ENCODE measurements at places on chromosomes 12 and 14.

DNA sequence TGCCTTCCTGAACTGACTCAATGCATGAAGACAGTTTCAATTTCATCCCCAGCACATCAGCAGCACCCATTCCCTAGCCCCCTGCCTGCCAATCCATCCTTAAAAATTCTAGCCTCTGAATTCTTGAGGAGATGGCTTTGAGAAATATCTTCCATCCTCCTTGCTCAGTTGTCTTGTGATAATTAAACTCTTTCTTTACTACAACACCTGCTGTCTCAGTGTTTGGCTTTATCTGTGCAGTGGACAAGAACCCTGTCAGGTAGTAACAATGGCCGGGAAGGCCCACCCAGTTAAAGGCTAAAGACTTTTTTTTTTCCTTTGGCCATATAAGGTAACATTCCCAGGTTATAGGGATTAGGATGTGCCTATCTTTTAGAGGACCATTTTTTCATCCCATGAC is 114.4 kb upstream of the NAP1L1 start:
- DNase-seq, result no peak

- no peak for DNase-seq
Measured at GRCh38 chr12:49689785-49690184, 17.4 kb downstream of the FMNL3 start.

- DNase-seq, result peak; percentile 81
Measured at GRCh38 chr14:61106959-61107641, 126.1 kb downstream of the SLC38A6 start.

- no peak for DNase-seq
Measured at GRCh38 chr12:54980341-54980740, 4.2 kb downstream of the TESPA1 start.

DNA sequence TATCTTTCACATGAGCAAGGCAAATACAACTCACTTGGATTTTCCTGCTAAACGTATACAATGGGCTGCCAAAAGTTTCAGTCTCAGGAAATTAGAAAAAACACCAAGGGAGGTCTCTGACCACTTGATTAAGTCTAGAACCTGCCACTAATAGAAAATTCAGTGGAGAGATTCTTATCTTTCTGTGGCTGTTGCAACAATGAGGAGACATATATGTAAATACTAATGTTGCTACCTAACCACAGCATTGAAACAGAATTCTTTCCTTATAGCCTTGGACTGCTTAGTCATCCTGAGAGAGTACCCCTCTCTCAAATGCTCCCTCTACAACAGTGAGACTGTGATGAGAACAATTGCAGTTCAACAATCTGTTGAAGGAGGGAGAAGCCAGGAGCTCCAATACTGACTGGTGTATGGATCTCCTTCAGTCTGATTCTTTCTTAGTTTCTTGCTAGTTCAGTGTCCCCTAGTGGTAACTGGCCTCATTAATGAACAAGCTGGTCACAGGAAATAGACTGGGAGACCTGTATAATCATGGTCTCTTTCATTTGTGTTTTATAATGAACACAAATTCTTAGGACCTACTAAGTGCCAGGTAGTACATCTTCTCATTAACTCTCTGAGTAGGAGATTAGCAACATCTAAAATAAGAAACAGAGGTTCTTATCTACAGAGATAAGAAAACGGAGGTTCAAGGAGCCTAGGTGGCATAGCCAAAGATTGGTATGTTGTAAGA is 164.5 kb downstream of the SLC38A4 start:
- peak; percentile 93 for DNase-seq

GRCh38 chr14:70027785-70028428 is 148.7 kb downstream of the SMOC1 start:
- DNase-seq, result peak; percentile 38

DNA sequence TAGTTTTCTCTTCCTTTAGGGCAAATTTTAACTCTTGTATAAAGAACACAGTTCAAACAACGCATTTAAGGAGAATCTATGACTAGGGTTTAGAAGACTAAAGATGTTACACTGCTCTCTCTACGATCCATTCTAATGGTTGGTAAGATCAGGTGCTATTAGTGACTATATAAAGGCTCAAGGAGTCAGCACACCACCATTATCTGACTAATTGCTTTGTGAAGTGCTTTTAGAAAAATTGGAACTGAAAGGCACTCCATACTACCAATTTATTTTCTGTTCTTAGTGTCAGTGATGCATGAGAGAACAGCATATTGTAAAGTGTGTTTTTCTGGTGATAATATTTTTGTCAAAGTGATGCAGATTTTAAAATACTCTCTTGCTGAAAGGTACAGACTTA is 136.8 kb downstream of the SYT1 start:
- DNase-seq, result no peak

DNA sequence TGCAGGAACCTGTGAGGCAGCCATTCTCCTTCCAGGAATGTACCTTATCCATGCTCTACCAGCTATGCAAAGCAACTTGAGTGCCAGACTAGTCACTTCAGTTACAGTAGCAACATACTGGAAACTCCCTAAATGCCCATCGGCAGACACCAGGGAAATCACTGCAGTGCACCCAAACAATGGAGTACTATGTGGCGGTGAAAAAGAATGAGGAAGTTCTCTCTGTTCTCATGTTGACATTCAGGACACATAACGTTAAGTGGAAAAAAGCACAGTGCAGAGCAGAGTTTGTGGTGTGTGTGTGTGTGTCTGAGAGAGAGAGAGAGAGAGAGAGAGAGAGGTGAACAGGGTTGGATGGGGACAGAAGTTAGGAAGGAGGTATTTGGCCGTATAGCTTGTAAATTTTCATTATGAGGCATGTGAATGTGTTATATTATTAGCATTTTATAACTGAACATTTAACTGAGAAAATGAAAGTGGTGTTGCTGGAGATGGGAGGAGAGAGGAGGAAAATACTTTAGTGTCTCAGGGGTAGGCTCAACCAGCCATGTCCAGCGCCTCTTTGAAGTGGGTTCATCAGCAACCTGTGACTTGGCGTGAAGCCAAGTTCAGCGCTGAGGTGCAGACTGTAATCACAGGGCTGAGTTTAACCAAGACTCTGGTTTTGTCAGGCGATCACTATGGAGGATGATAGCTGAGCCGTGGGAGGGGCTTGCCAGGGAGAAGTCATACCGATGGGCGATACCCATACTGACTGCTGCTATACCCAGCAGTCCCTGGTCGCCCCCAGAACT is 17.3 kb downstream of the TNFAIP2 start:
- DNase-seq, result no peak

GRCh38 chr14:51044961-51045360 is 49.9 kb downstream of the TRIM9 start:
- DNase-seq, result peak; percentile 19

DNA sequence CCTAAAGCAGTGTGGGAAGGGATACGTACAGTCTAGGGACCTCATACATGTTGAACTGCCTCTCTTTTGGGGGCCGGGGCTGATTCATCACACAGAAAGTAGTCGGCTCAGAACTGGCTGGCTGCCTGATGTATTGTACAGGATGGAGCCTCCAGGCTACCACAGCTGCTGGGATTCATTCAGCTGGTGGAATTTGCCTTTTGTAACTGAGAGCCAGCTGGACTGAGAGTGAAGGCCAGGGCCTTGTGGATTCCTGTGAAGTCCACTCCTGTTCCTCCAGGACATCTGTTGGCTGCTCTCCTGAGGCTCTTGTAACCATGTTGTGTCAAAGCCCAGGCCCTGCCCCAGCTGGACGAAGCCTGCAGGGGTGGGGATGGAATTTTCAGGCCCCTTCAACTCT is 116.3 kb upstream of the PRICKLE1 start:
- peak; percentile 96 for DNase-seq

GRCh38 chr14:78519863-78520262 is 349.7 kb downstream of the NRXN3 start:
- DNase-seq, result peak; percentile 31

Data from fibroblast of mammary gland (primary cell).